Bone marrow (tissue), 2 donors: ENCODE measurements at places on chromosomes 2 and 18.

GRCh38 chr2:26723991-26724750, 31.6 kb downstream of the KCNK3 start:
- DNase-seq, result no peak

- DNase-seq, result no peak
Observed at GRCh38 chr2:72155151-72155550, 7.5 kb upstream of the CYP26B1 start.

- DNase-seq, result no peak
Observed at GRCh38 chr2:235603659-235604058, 109.8 kb downstream of the AGAP1 start.

- DNase-seq, result no peak
Observed at GRCh38 chr2:24707143-24707542, 86.0 kb downstream of the PTRHD1 start.

DNA sequence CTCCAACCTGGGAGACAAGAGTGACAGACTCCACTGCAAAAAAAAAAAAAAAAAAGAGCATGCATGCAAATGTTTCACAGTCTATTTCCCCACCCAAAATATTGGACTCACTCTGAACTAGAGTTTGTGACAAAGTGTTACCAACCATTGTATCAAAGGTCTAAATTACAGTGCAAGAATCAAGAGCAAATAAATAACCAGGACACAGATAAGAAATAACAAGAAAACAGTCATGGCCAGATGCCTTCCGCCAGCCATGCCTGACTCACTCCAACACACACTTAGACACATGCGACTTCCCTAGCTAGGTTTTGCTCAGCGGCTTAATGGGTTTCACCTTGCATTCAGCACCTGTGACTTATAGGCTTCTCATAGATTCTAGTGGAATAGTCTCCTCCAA, 62.8 kb downstream of the CYB5A start:
- DNase-seq, result no peak

DNA sequence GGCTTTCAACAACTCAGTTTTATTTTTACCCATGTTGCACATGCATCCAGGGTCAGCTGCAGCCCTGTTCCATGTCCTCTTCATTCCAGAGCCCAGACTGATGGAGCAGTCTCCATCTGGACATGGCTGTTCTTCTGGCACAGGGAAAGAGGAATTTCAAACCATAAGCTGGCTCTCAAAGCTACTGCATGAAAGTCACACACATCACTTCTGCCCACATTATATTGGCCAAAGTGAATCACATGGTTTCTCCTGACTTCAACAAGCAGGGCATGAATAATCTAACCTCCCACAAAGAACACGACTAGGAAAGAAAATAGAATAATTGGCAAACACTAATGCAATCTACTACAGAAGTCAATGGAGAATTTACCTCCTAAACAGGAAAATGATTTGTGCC, 94.2 kb downstream of the FTCDNL1 start:
- no peak for DNase-seq

- peak; percentile 73 for DNase-seq
Observed at GRCh38 chr2:9690252-9690651, 59.5 kb upstream of the YWHAQ start.

DNA sequence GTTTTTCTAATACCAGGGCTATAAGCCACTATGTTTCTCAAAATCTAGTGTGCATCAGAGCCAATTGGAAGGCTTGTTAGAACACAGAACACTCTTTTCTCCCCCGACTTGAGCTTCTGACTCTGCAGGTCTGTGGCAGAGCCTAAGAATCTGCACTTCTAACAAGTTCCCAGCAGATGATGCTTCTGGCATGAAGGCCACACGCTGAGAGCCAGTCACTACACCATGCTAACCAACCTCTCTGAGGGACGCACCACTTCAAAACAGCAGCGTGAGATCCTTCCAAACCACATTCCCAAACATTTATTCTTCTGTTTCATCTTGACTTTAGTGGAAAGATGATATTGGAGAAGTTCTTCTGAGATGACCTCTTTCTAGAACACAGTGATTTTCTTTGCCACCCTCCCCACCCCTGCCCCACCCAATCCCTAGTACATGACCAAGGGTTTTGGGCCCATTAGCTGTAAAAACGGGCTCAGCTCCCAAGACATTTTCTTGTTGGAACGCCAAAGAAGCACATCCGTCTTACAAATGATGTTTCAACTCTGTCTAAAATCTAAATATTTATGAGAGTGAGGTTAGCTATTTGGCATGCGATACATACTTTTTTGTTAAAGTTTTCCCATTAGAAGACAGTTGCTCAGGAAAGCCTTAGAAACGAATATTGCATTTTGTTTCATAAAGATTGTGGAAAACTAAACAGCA, 391.9 kb downstream of the TMEM182 start:
- no peak for DNase-seq

GRCh38 chr2:159736048-159736447, 23.7 kb downstream of the MARCHF7 start:
- DNase-seq, result no peak

DNA sequence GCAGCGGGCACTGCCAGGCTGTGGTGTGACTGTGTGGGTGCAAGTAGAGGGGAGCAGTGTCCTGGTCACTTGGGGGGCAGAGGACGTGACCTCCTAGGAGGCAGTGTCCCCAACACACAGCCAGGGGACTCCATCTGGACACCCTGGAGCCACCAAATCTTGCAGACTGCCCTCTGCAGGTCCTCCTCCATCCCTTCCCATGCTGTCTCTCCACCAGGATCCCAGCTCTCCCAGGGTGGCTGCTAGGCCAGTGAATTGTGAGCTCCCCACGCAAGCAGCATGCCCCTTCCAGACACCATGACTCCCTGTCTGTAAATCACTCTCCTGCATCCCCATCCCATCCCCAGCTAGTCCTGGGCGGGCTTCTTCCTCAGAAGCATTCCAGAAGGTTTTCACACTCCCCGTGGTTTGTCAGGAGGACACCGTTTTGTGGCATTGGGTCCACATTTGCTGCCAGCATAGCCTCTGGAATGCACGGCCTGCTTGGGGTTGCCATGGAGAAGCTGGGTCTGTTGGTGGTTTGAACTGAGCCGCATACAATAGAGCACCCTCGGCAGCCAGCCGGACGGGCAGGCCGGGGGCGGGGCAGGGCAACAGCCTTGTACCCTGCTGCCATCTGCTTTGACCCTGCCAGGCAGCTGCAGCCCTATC, 210.7 kb downstream of the KLHL29 start:
- no peak for DNase-seq

GRCh38 chr18:470661-471501, 29.6 kb downstream of the COLEC12 start:
- DNase-seq, result no peak

GRCh38 chr18:33573193-33573592, 4.8 kb upstream of the ASXL3 start:
- no peak for DNase-seq

DNA sequence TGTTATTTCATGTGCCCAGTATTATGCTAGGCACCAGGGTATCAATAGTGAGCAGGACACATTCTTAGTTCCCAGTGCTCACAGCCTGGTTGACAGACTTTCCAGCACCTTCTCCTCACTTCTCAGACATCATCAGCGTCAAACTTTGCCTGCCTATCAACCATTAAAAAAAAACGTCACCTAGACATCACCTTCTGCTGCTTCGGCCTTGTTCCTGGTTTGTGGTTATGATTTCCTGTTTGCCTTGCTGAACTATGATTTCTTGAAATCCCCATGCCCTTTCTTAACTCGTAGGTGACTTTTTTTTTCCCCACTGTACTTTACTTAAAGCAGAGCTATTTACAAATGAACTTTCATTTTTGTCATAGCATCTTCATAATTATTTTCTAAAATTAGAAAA, 60.4 kb upstream of the NABP1 start:
- no peak for DNase-seq

GRCh38 chr18:45103319-45104048, 422.8 kb downstream of the SETBP1 start:
- DNase-seq, result no peak

- no peak for DNase-seq
Observed at GRCh38 chr2:199278099-199278498, 179.6 kb downstream of the SATB2 start.

- no peak for DNase-seq
Observed at GRCh38 chr2:232538671-232539070, 821 bp upstream of the CHRNG start.

DNA sequence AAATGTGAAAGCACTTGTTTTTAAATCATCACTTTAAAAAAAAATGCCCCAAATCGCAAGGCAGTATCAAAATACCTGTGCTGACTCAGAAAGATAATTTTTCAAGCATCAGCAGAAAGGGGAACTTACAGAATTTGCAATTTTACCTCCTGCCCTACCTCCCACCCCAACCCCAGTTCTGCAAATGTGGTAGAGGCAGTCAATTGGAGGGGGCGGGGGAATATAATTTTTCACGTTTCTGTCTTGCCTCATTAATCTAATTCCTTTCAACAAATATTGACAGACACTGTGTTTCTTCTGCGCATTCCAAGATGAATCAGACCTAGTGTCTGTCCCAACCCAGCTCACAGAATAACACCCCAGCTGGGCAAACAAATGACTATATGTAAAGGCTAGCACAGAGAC, 76.8 kb downstream of the ALPK2 start:
- no peak for DNase-seq

- no peak for DNase-seq
Observed at GRCh38 chr2:26141145-26141769, 31.6 kb upstream of the GAREM2 start.

DNA sequence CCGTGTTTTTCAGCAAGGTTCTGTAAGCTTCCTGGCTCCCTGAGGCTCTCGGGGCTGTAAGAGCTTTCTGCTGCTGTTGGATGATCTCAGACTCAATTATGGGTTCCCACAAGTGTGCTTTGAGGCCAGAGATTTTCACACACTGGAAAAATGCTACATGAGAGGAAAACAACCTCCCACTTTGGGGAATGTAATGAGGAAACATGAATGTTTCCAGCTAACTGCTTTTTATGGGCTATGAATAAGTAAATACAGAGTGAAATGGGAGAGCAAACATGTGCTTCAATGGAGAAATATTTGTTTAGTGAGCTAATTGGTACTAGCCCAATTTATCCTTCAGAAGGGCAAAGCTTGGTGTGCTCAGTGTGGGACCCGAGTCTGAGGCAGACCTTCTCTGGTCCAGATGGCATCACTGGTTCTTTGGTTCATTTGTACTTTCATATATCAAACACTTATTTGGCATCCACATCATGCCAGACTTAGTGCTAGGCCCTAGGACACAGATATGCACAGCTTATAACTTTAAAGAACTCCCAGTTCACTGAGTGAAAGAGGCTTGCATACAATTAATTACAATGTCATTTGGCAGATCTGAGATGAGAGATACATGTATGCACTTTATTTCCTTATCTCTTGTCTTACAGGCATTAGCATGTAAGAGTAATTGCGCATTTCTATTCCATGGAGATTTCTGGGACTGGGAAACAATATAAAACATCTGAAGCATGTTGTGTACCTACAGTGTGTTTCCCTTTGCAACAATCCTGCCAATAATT, 248.8 kb downstream of the RDH14 start:
- DNase-seq, result no peak

GRCh38 chr18:79468119-79468789, 72.5 kb downstream of the NFATC1 start:
- DNase-seq, result no peak

- DNase-seq, result no peak
Observed at GRCh38 chr2:180358458-180358857, 351.4 kb upstream of the CWC22 start.

GRCh38 chr2:72236445-72237067, 88.9 kb upstream of the CYP26B1 start:
- DNase-seq, result no peak

GRCh38 chr2:152349416-152349815, 14.4 kb downstream of the FMNL2 start:
- DNase-seq, result no peak

DNA sequence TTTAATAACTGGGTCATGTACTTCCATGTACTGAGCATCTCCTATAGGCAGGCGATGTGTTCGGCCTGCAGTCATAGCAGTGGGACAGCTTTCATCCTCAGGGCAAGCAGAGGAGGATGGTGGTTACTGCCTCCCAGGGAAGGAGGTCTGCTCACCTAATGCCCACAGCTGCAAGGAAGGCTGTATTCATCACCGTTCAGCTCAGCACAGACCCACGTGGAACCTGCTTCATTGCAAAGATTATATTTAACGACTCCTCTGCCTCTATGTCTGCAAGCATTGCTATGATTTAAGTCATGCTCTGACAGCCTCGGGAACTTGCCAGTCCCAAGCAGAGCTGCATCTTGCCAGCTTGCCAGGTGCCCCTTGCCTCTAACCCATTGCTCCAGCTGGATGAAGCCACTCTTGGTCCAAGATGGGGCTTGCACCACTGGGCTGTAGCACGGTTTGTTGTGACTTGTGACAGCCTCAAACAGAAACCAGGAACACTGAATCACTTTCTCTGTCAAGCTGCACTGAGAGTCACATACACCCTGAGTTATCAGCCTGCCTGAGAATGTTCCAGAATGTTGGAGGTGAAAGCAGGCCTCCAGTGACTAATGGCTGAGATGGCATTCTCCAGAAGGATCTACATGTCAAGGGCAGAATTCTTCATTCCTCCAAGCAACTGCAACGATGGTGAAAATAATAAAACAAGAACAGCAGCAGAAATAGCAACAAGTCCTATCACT, 651.1 kb upstream of the ID2 start:
- no peak for DNase-seq
